ENCODE measurements at places on chromosomes 1 and 21. TPM values are rescaled to one million over a fixed set of nuclear protein-coding genes. Genes with fewer than 3 reads are reported as not detected.
A peak's percentile ranks its signal among the peaks of the same experiment; 100 is the strongest.

Gene IL19
- total RNA-seq: not detected

Gene RXRG
- total RNA-seq: not detected

Gene NBPF4
- total RNA-seq: not detected

Gene VTCN1
- not detected for total RNA-seq

Gene ASCL5
- total RNA-seq: not detected

Gene KCNE1
- total RNA-seq: 0.94 TPM

Gene FABP3
- 2.2 TPM for total RNA-seq

Gene LY9
- total RNA-seq: not detected

Gene MAP3K21
- total RNA-seq: not detected

- H3K27ac ChIP-seq: peak overlapping the region; percentile 37
- H3K4me1 ChIP-seq: peaks cover 35% of the 10 kb centered on the region
- H3K4me3 ChIP-seq: 0 out of 2 replicates have a peak overlapping the region, but pooled peaks have one; percentile 16
- no peaks in the 10 kb centered on the region for H3K27me3 ChIP-seq
- H3K36me3 ChIP-seq: peaks cover 8% of the 10 kb centered on the region
Measured at GRCh38 chr1:92538413-92539061, 51.8 kb upstream of the GFI1 start.

DNA sequence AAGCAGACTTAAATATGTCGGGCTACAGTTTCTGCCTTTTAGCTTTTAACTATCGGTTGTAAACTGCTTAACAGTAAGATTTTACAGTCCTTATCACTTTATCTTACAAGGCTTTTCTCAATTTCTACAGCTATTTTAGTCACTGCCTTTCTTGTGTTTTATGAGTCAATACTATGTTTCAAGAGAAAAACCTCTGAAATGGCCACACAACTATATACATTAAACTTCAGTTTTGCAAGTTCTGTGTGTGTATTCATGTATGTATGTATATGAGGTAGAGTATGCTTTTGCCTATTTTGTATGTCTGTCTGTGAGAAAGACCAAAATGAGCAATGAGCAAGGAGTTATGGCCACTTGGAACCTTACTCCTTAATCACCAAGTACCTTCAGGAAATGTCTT lies 169.8 kb downstream of the SYT2 start:
- no peak overlapping the region for H3K27ac ChIP-seq
- no peaks in the 10 kb centered on the region for H3K36me3 ChIP-seq
- H3K4me3 ChIP-seq: peak overlapping the region; percentile 75
- H3K27me3 ChIP-seq: no peaks in the 10 kb centered on the region
- no peak for DNase-seq
- H3K4me1 ChIP-seq: peaks cover 36% of the 10 kb centered on the region

- no peak for DNase-seq
- no peak overlapping the region for H3K27ac ChIP-seq
- no peaks in the 10 kb centered on the region for H3K27me3 ChIP-seq
Measured at GRCh38 chr1:67372898-67373297, 57.3 kb downstream of the SERBP1 start.

GRCh38 chr1:151238467-151238739 lies 16.1 kb upstream of the PSMD4 start:
- DNase-seq: peak; percentile 85
- H3K27ac ChIP-seq: peak overlapping the region; percentile 71
- peaks cover 4% of the 10 kb centered on the region for H3K27me3 ChIP-seq
- H3K4me1 ChIP-seq: peaks cover 21% of the 10 kb centered on the region
- H3K4me3 ChIP-seq: peak overlapping the region; percentile 39

- H3K27ac ChIP-seq: no peak overlapping the region
- no peaks in the 10 kb centered on the region for H3K36me3 ChIP-seq
- H3K4me3 ChIP-seq: no peak overlapping the region
- H3K27me3 ChIP-seq: peaks cover 2% of the 10 kb centered on the region
- DNase-seq: no peak
Measured at GRCh38 chr21:15895142-15896106, 165.6 kb downstream of the USP25 start.

- no peak overlapping the region for H3K27ac ChIP-seq
- H3K36me3 ChIP-seq: peaks cover 16% of the 10 kb centered on the region
- H3K27me3 ChIP-seq: no peaks in the 10 kb centered on the region
- H3K4me1 ChIP-seq: no peaks in the 10 kb centered on the region
Measured at GRCh38 chr21:41837756-41838297, 41.3 kb downstream of the PRDM15 start.

- no peak overlapping the region for H3K4me3 ChIP-seq
- no peaks in the 10 kb centered on the region for H3K36me3 ChIP-seq
- H3K27ac ChIP-seq: no peak overlapping the region
- no peaks in the 10 kb centered on the region for H3K27me3 ChIP-seq
- no peak for DNase-seq
Measured at GRCh38 chr1:240869071-240869470, 257.1 kb upstream of the GREM2 start.

DNA sequence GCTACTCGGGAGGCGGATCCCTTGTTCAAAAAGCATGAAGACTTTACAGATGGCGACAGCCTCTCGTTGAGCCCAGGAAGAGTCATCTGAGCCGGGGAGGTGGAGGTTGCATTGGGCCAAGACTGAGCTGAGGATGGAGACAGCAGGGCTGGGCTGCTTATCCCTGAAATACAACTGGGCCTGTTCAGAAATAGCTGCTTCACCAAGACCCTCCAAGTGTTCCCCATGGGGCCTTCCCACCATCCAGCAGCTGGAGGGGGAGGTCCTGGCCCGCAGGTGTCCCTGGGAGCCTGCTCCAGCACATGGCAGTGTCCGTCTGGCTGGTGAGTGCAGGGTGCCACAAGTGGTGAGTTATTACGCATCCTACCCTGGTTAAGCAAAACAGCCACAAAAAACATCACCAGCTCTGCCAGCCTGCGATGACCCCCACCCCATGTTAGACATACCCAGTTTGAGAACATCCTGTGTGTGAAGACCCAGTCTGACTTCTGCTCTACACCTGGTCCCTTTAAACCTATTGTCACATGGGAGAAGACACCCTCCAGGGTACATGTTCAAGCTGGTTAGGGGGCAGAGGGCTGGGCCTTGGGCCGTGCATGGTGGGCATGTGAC lies 93.1 kb upstream of the TMPRSS2 start:
- peaks cover 15% of the 10 kb centered on the region for H3K4me1 ChIP-seq
- no peak for DNase-seq
- H3K27ac ChIP-seq: no peak overlapping the region
- H3K36me3 ChIP-seq: no peaks in the 10 kb centered on the region
- H3K27me3 ChIP-seq: peaks cover 9% of the 10 kb centered on the region
- no peak overlapping the region for H3K4me3 ChIP-seq

DNA sequence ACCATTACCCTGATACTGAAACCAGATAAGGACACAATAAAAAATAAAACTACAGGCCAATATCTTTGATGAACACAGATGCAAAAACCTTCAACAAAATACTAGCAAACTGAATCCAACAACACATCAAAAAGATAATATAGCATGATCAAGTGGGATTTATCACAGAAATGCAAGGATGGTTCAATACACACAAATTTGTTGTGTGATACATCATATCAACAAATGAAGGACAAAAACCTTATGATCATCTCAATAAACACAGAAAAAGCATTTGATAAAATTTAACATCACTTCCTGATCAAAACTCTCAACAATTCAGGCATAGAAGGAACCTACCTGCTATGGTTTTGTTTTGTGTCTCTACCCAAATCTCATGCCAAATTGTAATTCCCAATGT lies 74.3 kb upstream of the VANGL1 start:
- H3K4me1 ChIP-seq: peaks cover 27% of the 10 kb centered on the region
- peaks cover 21% of the 10 kb centered on the region for H3K36me3 ChIP-seq
- no peak for DNase-seq
- no peak overlapping the region for H3K4me3 ChIP-seq
- H3K27me3 ChIP-seq: peaks cover 6% of the 10 kb centered on the region
- H3K27ac ChIP-seq: no peak overlapping the region

GRCh38 chr1:60136395-60136794 lies 62.8 kb upstream of the C1orf87 start:
- no peak overlapping the region for H3K4me3 ChIP-seq
- peaks cover 66% of the 10 kb centered on the region for H3K4me1 ChIP-seq
- peaks cover 4% of the 10 kb centered on the region for H3K36me3 ChIP-seq

- H3K4me1 ChIP-seq: peaks cover 13% of the 10 kb centered on the region
- H3K27ac ChIP-seq: no peak overlapping the region
- no peak for DNase-seq
- H3K4me3 ChIP-seq: no peak overlapping the region
- H3K27me3 ChIP-seq: peaks cover 17% of the 10 kb centered on the region
Measured at GRCh38 chr1:167054946-167055630, 35.1 kb downstream of the GPA33 start.

DNA sequence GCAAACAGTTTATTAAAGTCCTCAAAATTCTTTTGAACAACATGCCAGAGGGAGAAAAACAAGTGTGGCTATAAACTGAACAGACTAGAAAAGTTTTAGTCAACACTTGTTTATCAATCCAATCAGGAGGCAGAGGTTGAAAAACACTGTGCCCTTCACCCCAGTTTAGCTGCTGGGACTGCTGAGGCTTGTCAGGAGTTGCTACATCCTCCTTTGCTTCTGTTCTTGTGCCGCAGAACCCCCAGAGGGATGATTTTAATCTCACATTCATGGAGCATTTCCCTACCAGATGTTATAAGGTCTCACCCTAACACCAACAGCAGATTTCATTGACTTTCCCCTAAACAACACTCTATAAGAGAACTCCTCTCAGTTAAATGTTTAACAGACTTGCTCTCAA lies 321.2 kb downstream of the VAV3 start:
- no peak overlapping the region for H3K4me3 ChIP-seq
- peaks cover 5% of the 10 kb centered on the region for H3K4me1 ChIP-seq
- no peaks in the 10 kb centered on the region for H3K36me3 ChIP-seq
- no peak for DNase-seq
- no peak overlapping the region for H3K27ac ChIP-seq

Measured in HFFc6 (cell line).